SK-N-SH (cell line): ENCODE measurements at places on chromosomes 7 and 10. TPM values are rescaled to one million over a fixed set of nuclear protein-coding genes. Genes with fewer than 3 reads are reported as not detected.
A peak's percentile ranks its signal among the peaks of the same experiment; 100 is the strongest.

GRCh38 chr7:363626-364025, 73.7 kb downstream of the FOXL3 start:
- no peak for DNase-seq
- H3K27ac ChIP-seq = no peak overlapping the region
- peaks cover 6% of the 10 kb centered on the region; the same call in 1 of the 2 replicates for H3K27me3 ChIP-seq
- H3K4me3 ChIP-seq = no peak overlapping the region
- no peaks in the 10 kb centered on the region for H3K36me3 ChIP-seq
- H3K4me1 ChIP-seq = peaks cover 4% of the 10 kb centered on the region; the same call in 1 of the 2 replicates

- peaks cover 39% of the 10 kb centered on the region for H3K4me1 ChIP-seq
- H3K36me3 ChIP-seq = no peaks in the 10 kb centered on the region
- DNase-seq = no peak
Observed at GRCh38 chr7:11702938-11703337, 129.1 kb downstream of the THSD7A start.

GRCh38 chr7:132317701-132318351, 258.4 kb downstream of the PLXNA4 start:
- no peak overlapping the region for H3K27ac ChIP-seq
- H3K4me3 ChIP-seq = no peak overlapping the region
- no peaks in the 10 kb centered on the region for H3K36me3 ChIP-seq
- no peaks in the 10 kb centered on the region; the same call in 1 of the 2 replicates for H3K27me3 ChIP-seq
- DNase-seq = no peak

DNA sequence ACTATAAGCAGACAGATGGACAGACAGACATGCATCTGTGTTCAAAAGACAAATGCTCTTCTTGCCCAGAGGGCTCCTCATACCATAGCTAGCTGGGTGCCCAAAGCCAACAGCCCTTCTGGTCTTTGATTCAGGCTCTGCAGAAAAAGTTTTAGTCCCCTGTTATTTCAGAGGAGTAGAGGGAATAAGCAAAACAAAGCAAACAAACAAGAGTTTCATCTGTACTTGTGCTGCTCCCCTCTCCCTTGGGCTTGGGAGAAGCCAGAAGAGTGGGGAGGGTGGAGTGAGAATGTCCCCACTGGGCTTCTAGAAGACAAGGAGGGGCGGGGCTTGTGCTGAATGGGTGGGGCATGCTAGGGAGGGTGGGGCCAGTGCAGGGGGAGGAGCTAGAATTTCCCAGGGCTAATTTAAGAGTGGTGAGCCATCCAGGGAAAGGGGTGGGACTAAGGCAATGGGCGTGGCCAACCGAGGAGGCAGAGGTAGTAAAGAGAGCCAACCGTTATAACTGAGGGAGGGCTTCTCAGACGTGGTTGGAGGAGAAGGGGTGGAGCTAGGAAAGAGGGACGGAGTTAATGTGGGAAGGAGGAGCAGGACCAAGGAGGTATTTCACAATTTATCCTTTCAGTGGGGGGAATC, 101.2 kb upstream of the MGMT start:
- DNase-seq = peak; percentile 48
- no peaks in the 10 kb centered on the region; the same call in 1 of the 2 replicates for H3K4me1 ChIP-seq
- H3K36me3 ChIP-seq = no peaks in the 10 kb centered on the region
- no peak overlapping the region for H3K4me3 ChIP-seq

GRCh38 chr10:80497187-80498077, 40.3 kb upstream of the SH2D4B start:
- no peak for DNase-seq
- H3K4me3 ChIP-seq = no peak overlapping the region
- peaks cover 13% of the 10 kb centered on the region for H3K36me3 ChIP-seq
- H3K4me1 ChIP-seq = peaks cover 51% of the 10 kb centered on the region
- H3K27me3 ChIP-seq = no peaks in the 10 kb centered on the region
- H3K27ac ChIP-seq = peak overlapping the region; percentile 77

DNA sequence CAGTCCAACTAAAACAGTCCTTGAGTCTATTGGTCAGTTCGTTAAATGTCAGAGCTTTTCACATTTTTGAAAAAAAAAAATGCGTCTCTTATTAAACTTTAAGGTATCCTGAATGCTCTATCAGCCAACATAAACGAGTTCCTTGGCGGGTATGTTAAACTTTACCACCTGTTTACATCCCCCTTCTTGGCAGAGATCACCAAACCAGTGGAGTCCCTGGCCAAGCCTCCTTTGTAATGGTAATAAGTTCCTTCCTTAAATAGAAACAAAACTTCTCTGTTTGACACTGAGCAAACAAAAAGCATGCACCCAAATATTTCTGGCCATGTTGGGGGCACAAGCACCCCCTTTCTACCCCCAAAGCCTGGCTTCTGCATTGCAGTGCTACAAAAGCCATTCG, 3.2 kb downstream of the TRIL start:
- no peaks in the 10 kb centered on the region for H3K36me3 ChIP-seq

DNA sequence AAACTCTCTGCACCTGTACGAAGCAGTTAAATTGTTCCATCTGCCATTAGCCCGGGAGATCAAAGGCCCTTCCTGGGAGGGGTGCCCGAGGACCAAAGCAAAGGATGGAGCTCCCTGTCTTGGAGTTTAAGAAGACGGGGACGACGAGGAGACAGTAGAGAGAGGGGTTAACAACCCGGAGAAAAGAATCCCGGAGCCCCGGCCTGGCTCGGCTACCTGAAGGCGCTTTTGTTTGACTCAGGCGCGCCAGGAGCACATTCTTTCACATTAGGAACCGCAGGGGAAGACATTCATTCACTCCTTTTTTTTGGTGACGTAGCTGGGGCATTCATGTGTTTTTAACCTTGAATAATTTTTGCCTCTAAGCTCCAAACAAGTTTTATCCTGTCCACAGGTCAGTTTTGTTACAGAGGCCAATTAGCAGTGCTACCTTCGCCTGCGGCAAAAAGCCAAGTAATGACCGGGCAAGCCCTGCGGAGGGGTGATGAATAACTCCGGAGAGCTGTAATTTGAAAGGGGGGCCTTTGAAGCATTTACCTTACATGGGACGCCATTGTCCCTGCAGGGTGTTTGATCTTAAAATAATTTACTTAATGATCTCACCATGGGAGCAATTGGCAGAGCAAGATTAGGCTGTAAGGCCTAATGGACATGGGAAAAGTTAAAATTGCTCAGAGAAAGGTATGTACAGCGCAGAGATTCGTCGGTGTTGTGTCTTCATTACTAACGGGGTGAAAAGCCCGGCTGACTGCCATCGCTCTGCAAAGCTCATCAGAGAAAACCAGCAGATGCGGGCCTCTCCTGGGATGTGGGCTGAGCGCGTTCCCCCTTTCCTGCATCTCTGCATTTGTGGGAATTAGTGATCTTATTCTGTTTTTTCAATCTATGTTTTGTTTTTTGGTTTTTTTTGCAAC, 258.0 kb upstream of the SP4 start:
- no peak for DNase-seq
- H3K36me3 ChIP-seq = no peaks in the 10 kb centered on the region

CCDC136 gene
- 48.4 and 65.3 TPM in 2 replicates for polyA plus RNA-seq

NKX2-3 gene
- polyA plus RNA-seq = not detected in 2 replicates

GRCh38 chr7:130850956-130851355, 116.9 kb upstream of the KLF14 start:
- no peak overlapping the region for H3K4me3 ChIP-seq
- H3K27ac ChIP-seq = no peak overlapping the region
- peaks cover 5% of the 10 kb centered on the region; the same call in 1 of the 2 replicates for H3K4me1 ChIP-seq
- DNase-seq = no peak
- H3K27me3 ChIP-seq = no peaks in the 10 kb centered on the region

PPP1R3A gene
- polyA plus RNA-seq = not detected in 2 replicates

GRCh38 chr7:51783241-51783640, 466.6 kb upstream of the COBL start:
- H3K27ac ChIP-seq = no peak overlapping the region
- DNase-seq = no peak
- no peaks in the 10 kb centered on the region for H3K4me1 ChIP-seq
- no peaks in the 10 kb centered on the region for H3K36me3 ChIP-seq
- H3K27me3 ChIP-seq = no peaks in the 10 kb centered on the region

GRCh38 chr7:156956727-156957126, 7.2 kb downstream of the NOM1 start:
- no peak overlapping the region for H3K4me3 ChIP-seq
- no peaks in the 10 kb centered on the region for H3K27me3 ChIP-seq
- H3K36me3 ChIP-seq = peaks cover 88% of the 10 kb centered on the region
- peaks cover 9% of the 10 kb centered on the region for H3K4me1 ChIP-seq
- no peak for DNase-seq

DNA sequence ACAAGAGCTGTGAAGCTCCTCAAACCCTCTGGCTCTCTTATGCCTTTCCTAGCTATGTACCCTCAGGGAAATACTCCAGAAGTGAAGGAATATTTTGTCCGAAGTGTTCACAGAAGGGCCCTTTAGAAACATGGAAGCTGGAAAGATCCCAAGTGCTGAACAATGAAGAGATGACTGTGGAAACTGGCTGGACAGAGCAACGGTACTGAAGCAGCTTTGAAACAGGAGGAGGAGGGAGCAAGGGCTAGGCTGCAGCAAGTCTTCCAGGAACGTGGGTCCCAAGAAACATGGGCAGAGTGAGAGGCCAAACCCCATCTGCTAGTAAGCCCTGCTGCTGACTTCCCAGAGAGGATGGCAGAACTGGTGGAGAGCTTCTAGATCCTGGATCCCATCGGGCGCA, 3.0 kb upstream of the PSAP start:
- peaks cover 10% of the 10 kb centered on the region; the same call in 1 of the 2 replicates for H3K4me1 ChIP-seq
- no peak for DNase-seq
- H3K36me3 ChIP-seq = no peaks in the 10 kb centered on the region
- H3K27ac ChIP-seq = no peak overlapping the region
- H3K4me3 ChIP-seq = no peak overlapping the region

GRCh38 chr10:5550250-5550545, 25.4 kb downstream of the CALML3 start:
- no peak overlapping the region for H3K4me3 ChIP-seq
- H3K27me3 ChIP-seq = no peaks in the 10 kb centered on the region
- H3K36me3 ChIP-seq = no peaks in the 10 kb centered on the region
- peaks cover 17% of the 10 kb centered on the region; the same call in 1 of the 2 replicates for H3K4me1 ChIP-seq
- DNase-seq = no peak

GRCh38 chr7:102063690-102064180, 222.9 kb upstream of the SH2B2 start:
- no peaks in the 10 kb centered on the region for H3K27me3 ChIP-seq
- peak; percentile 63 for DNase-seq
- H3K4me3 ChIP-seq = no peak overlapping the region
- peak overlapping the region; percentile 66 for H3K27ac ChIP-seq

GRCh38 chr7:154649434-154649833, 353.5 kb downstream of the PAXIP1 start:
- H3K36me3 ChIP-seq = no peaks in the 10 kb centered on the region
- no peak for DNase-seq
- no peak overlapping the region for H3K27ac ChIP-seq
- H3K4me1 ChIP-seq = no peaks in the 10 kb centered on the region
- no peak overlapping the region for H3K4me3 ChIP-seq

FAM241B gene
- polyA plus RNA-seq = 16.0 and 19.2 TPM in 2 replicates

NODAL gene
- polyA plus RNA-seq = not detected in 2 replicates

DNA sequence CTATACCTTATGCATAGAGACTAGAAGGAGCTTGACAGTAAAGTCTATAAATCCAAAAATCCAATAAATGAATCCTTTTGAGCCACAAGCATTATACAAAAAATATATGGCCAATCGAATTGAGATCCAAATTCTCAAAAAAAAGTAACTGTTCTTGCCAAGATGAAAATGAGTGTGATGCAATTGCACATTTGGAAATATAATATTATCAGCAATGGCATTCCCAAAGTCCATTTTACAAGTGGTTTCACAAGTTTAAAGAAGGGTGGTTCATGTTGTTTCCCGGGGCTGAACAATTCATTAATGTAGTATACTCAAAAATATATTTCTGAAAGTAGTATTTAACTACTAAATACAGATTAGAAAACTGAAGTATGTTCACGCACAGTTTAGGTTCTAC, 7.3 kb downstream of the RP9 start:
- H3K36me3 ChIP-seq = peaks cover 52% of the 10 kb centered on the region
- H3K27me3 ChIP-seq = no peaks in the 10 kb centered on the region
- no peak overlapping the region for H3K27ac ChIP-seq

DLX5 gene
- 0.06 TPM in 1 of 2 replicates, not detected in the other for polyA plus RNA-seq

PRKCQ gene
- polyA plus RNA-seq = 0.18 and 0.23 TPM in 2 replicates

DNA sequence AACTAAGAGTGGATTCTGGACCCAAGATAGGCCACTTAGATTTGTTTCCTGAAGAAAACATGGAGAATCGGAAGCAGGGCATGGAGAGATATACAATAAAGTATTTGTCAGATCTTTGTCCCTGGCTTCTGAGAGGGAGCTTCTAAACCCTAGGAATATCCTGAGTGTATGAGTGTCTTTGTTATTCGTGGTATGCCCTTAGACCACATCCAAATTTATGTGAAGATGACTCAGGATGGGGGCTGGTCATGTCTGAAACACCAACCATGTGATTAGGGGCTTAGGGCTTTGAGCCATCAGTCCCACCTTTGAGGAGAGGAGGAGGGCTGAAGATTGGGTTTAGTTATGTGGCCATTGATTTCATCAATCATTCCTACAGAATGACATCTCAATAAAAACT, 69.7 kb upstream of the PLPP4 start:
- peak overlapping the region; percentile 91 for H3K27ac ChIP-seq
- H3K27me3 ChIP-seq = no peaks in the 10 kb centered on the region
- H3K36me3 ChIP-seq = no peaks in the 10 kb centered on the region
- H3K4me3 ChIP-seq = no peak overlapping the region

- no peaks in the 10 kb centered on the region for H3K36me3 ChIP-seq
- no peaks in the 10 kb centered on the region for H3K27me3 ChIP-seq
- no peak for DNase-seq
- no peak overlapping the region for H3K27ac ChIP-seq
- H3K4me1 ChIP-seq = no peaks in the 10 kb centered on the region
- no peak overlapping the region for H3K4me3 ChIP-seq
Observed at GRCh38 chr10:51266496-51266895, 192.2 kb downstream of the PRKG1 start.

DNA sequence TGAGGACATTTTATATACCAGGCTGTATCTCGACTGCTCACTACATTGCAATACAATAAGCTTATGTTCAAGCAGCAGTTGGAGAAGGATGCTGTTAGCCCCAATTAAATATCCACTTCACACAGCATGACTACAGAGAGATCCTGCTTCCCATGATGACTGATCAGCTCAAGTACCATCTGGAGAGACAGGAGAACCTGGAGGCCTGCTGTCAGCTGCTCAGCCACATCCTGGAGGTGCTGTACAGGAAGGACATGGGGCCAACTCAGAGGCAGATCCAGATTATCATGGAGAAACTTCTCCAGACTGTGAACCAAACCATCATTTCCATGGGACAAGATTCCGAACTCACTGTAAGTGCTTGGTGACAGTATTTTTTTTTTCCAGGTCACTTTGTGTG, 22.5 kb downstream of the RNF133 start:
- H3K36me3 ChIP-seq = no peaks in the 10 kb centered on the region
- no peaks in the 10 kb centered on the region for H3K4me1 ChIP-seq
- peaks cover 12% of the 10 kb centered on the region; the same call in 1 of the 2 replicates for H3K27me3 ChIP-seq
- no peak overlapping the region for H3K4me3 ChIP-seq
